ENCODE measurements at places on chromosomes 12 and 14. TPM values are rescaled to one million over a fixed set of nuclear protein-coding genes. Genes with fewer than 3 reads are reported as not detected.

GALNT6 gene
- 0.26 TPM for total RNA-seq

- no peak for DNase-seq
- no peak overlapping the region for H3K27ac ChIP-seq
- no peaks in the 10 kb centered on the region for H3K4me1 ChIP-seq
- H3K36me3 ChIP-seq = no peaks in the 10 kb centered on the region
- H3K27me3 ChIP-seq = no peaks in the 10 kb centered on the region
Observed at GRCh38 chr14:96281486-96281885, 25.5 kb downstream of the BDKRB1 start.

DNA sequence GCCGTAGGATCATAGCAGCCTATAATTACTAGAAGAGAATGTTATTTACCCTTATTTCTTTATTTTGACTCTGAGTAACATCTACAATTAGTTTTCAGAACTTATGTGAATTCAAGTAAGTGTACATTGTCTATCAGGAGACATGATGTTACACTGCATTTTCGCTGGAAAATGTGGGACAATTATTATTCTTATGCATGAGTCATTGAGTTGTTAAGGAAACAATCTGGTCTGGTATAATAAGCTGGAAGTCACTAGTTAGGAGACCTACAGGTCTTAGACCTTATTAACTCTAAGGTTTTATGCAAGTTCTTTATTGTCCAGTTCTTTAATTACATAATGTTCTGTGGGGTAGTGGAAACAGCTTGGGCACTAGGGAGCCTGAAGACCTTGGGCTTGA is 5.8 kb downstream of the KTN1 start:
- no peak overlapping the region for H3K27ac ChIP-seq
- peaks cover 76% of the 10 kb centered on the region for H3K4me1 ChIP-seq
- peak overlapping the region; percentile 8 for H3K4me3 ChIP-seq

DNA sequence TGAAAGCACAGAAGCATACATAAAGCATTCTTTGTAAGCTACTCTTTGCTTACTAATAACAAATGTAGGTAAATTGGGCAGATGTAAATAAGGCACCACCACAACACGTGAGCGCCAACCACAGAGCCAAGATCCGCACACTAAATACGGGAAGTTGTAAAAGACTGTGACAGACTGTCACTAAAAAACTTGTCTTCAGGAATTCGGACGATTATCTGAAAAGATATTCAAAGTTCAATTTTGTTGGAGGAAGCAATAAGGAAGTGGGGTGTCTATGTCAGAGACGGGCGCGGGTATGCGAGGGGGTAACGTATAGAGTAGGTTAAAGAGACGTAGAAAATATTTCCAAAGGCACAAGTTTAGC is 1.5 kb upstream of the HSP90B1 start:
- H3K4me3 ChIP-seq = peak overlapping the region; percentile 83
- peaks cover 32% of the 10 kb centered on the region for H3K4me1 ChIP-seq
- H3K27ac ChIP-seq = peak overlapping the region; percentile 96
- no peaks in the 10 kb centered on the region for H3K27me3 ChIP-seq
- no peak for DNase-seq
- peaks cover 21% of the 10 kb centered on the region for H3K36me3 ChIP-seq

DNA sequence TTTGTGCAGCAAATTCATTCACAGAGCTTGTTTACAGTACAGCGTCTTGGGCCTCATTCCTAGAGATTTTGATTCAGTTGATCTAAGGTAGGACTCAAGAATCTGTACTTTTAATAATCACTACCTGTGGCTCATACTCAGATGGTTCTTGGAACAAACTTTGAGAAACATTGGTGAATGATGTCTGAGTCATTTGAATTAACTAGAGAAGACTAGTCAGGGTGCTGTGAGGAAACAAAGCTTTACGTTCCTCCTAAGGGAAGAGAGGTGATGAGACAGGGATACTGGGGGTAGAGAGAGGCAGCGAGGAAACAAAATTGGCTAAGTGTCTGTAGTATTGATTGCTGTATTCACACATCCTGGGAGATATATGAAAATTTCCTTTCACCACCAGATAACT is 109.4 kb downstream of the SLC15A5 start:
- H3K4me3 ChIP-seq = no peak overlapping the region
- no peaks in the 10 kb centered on the region for H3K36me3 ChIP-seq
- DNase-seq = no peak
- H3K27me3 ChIP-seq = peaks cover 4% of the 10 kb centered on the region

GRCh38 chr14:53526200-53526599 is 373.1 kb upstream of the DDHD1 start:
- no peak overlapping the region for H3K4me3 ChIP-seq
- no peak for DNase-seq
- no peaks in the 10 kb centered on the region for H3K36me3 ChIP-seq
- peaks cover 9% of the 10 kb centered on the region for H3K27me3 ChIP-seq
- H3K27ac ChIP-seq = no peak overlapping the region
- H3K4me1 ChIP-seq = no peaks in the 10 kb centered on the region

DNA sequence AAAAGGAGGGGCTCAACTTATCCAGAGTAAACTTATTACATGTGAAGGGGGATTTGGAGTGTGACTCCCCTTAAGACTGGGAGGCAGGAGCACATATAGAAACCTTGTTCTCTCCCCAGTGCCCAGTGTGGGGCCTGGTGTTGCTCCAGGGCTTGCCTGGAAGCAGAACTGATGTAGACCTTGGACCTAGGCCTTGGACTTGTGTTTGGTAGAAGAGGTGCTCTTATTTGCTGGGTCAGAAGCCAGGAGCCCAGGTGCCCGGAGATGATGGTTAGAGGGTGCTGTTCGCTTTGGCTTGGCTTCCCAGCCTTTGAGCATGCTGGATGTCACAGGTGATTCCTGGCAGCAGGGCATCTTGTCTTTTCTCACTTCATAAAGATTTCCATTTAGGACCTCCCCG is 110.4 kb downstream of the SMOC1 start:
- H3K36me3 ChIP-seq = no peaks in the 10 kb centered on the region
- H3K27ac ChIP-seq = no peak overlapping the region
- H3K4me3 ChIP-seq = no peak overlapping the region
- no peaks in the 10 kb centered on the region for H3K4me1 ChIP-seq

- no peaks in the 10 kb centered on the region for H3K4me1 ChIP-seq
- no peaks in the 10 kb centered on the region for H3K36me3 ChIP-seq
- peaks cover 70% of the 10 kb centered on the region for H3K27me3 ChIP-seq
- H3K4me3 ChIP-seq = no peak overlapping the region
Observed at GRCh38 chr12:5571115-5571514, 139.2 kb downstream of the NTF3 start.

- no peak for DNase-seq
- peaks cover 4% of the 10 kb centered on the region for H3K4me1 ChIP-seq
- H3K4me3 ChIP-seq = no peak overlapping the region
Observed at GRCh38 chr12:71178162-71178561, 20.4 kb upstream of the TSPAN8 start.

GRCh38 chr14:55936691-55937090 is 181.5 kb upstream of the PELI2 start:
- H3K36me3 ChIP-seq = no peaks in the 10 kb centered on the region
- no peak for DNase-seq
- no peaks in the 10 kb centered on the region for H3K4me1 ChIP-seq
- no peak overlapping the region for H3K4me3 ChIP-seq
- no peaks in the 10 kb centered on the region for H3K27me3 ChIP-seq

GRCh38 chr14:50148799-50149198 is 32.4 kb upstream of the VCPKMT start:
- H3K36me3 ChIP-seq = no peaks in the 10 kb centered on the region
- no peak overlapping the region for H3K27ac ChIP-seq
- DNase-seq = no peak
- H3K27me3 ChIP-seq = no peaks in the 10 kb centered on the region
- H3K4me1 ChIP-seq = no peaks in the 10 kb centered on the region
- no peak overlapping the region for H3K4me3 ChIP-seq

- no peak for DNase-seq
- no peaks in the 10 kb centered on the region for H3K4me1 ChIP-seq
- H3K4me3 ChIP-seq = no peak overlapping the region
Observed at GRCh38 chr12:130280231-130280630, 57.5 kb upstream of the PIWIL1 start.

Measured in A673 (cell line).